ENCODE measurements at places on chromosomes 4 and X. TPM values are rescaled to one million over a fixed set of nuclear protein-coding genes. Genes with fewer than 3 reads are reported as not detected.

Gene PRR32
- total RNA-seq, result not detected

Gene FRMD7
- not detected for total RNA-seq

Gene HPSE
- 5.3 TPM for total RNA-seq

Gene FDCSP
- total RNA-seq, result not detected

Gene SGMS2
- not detected for total RNA-seq

Gene TMEM131L
- 72.2 TPM for total RNA-seq

Gene AVPR2
- not detected for total RNA-seq

Gene GPR173
- 0.16 TPM for total RNA-seq

Gene XAGE2
- total RNA-seq, result not detected

Gene PTTG2
- total RNA-seq, result 1.7 TPM

Gene ZCCHC18
- total RNA-seq, result 26.2 TPM

Gene CCDC110
- total RNA-seq, result 1.4 TPM

Gene WNK3
- total RNA-seq, result 1.2 TPM

Gene CBLL2
- total RNA-seq, result not detected

Gene SPRY1
- 8.1 TPM for total RNA-seq

Gene CXCR3
- total RNA-seq, result 10.5 TPM

Gene TMEM271
- total RNA-seq, result not detected

Gene HELT
- not detected for total RNA-seq

Gene SOWAHD
- 2.0 TPM for total RNA-seq

Gene IGSF1
- total RNA-seq, result not detected

Gene TLR2
- 2.7 TPM for total RNA-seq

Gene ZNF141
- 66.8 TPM for total RNA-seq

Gene ZFP42
- not detected for total RNA-seq

Gene SPANXA2
- total RNA-seq, result not detected

Gene EPGN
- total RNA-seq, result not detected

Gene UGT2A2
- total RNA-seq, result not detected

Gene UGT2A1
- not detected for total RNA-seq

Gene HPGD
- total RNA-seq, result 6.8 TPM

Gene TCEAL3
- total RNA-seq, result 9.1 TPM

Gene EFHC2
- 2.0 TPM for total RNA-seq

Gene SYN1
- total RNA-seq, result 1.2 TPM

Gene RNF128
- not detected for total RNA-seq

Gene CXCL13
- not detected for total RNA-seq

Gene GYPB
- not detected for total RNA-seq

Gene TACR3
- not detected for total RNA-seq

Gene IRS4
- total RNA-seq, result not detected

Gene EPHA5
- total RNA-seq, result not detected

Gene CBR4
- 22.8 TPM for total RNA-seq

Gene PPEF2
- total RNA-seq, result 1.8 TPM

Gene SERTM2
- not detected for total RNA-seq

Gene CFAP99
- not detected for total RNA-seq

Gene DKK2
- not detected for total RNA-seq

Gene GSPT2
- total RNA-seq, result 16.4 TPM

Gene PPP1R2C
- total RNA-seq, result not detected

Gene FMR1
- total RNA-seq, result 88.1 TPM

Gene CFP
- total RNA-seq, result 16.9 TPM

Gene STARD8
- 0.31 TPM for total RNA-seq

Gene CT47B1
- not detected for total RNA-seq

Gene GRIA2
- total RNA-seq, result not detected

Gene XAGE1A
- total RNA-seq, result not detected

Gene FGA
- not detected for total RNA-seq

Gene SSX3
- total RNA-seq, result not detected

Gene TNMD
- not detected for total RNA-seq

Gene EGF
- total RNA-seq, result not detected

Gene DMRTC1B
- total RNA-seq, result 1.9 TPM

Gene PAGE1
- not detected for total RNA-seq

Gene HTN1
- not detected for total RNA-seq

Gene FABP2
- 0.47 TPM for total RNA-seq

Gene SMIM31
- total RNA-seq, result not detected
